ENCODE measurements at places on chromosomes 12 and 14.

DNA sequence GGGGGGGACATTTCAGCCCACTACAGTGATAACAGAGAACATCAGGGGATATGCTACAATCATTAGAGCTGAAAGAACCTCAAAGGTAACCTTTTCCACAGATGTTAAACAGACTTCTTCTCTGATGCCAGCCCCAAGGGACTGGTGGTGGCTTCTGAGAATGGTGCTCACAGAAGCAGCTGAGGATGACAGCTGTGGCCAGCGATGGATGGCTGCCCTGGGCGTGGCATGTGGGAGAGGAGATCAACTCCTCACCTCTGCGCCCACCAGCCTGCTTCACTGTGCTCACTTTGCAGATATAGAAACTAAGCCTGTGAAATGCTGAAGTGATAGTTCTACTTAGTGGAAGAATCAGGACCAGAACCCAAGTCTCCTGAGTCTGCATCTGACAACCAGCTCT is 33.0 kb downstream of the FOXN3 start:
- DNase-seq, result peak; percentile 82

GRCh38 chr12:106629797-106630659 is 47.2 kb downstream of the RFX4 start:
- no peak for DNase-seq

GRCh38 chr14:77130386-77130785 is 11.2 kb downstream of the ZDHHC22 start:
- no peak for DNase-seq

DNA sequence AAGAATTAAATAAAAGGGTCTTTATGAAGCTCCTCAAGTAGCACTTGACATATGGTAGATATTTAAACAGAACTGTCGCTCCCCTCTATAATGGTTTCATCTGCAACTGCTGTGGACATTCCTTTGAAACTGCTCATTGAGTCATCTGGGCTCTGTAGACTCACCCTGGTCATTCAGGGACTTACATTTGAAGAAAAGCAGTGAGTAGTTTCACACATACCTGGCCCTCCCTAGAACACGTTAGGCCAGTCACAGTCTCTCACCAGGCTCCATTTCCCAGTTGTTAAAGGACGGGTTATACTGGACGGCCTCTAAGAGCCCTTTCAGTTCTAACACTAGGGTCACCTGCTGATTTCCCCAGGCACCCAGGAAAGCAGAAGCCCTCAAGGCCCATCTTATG is 217.0 kb downstream of the BCL11B start:
- DNase-seq, result no peak

DNA sequence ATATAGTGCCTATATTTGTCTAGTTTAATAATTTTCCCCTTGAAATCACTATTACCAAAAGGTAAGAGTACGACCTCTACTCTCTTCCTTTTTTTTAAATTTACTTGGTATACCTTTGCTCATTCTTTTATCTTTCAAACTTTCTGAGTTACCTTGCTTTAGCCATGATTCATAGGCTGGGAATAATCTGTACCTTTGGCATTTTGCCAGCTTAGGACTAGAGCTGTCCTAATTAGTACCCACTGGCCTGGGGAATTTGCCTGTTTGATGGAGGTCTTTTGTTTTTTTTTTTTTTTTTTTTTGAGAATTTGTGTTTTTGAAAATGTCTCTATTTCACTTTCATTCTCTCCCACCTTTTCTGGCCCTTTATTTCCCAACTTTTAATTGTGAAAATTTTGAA is 8.7 kb upstream of the SLC4A8 start:
- no peak for DNase-seq

Data from GM06990 (cell line).